ENCODE measurements at places on chromosomes 1 and 21.

DNA sequence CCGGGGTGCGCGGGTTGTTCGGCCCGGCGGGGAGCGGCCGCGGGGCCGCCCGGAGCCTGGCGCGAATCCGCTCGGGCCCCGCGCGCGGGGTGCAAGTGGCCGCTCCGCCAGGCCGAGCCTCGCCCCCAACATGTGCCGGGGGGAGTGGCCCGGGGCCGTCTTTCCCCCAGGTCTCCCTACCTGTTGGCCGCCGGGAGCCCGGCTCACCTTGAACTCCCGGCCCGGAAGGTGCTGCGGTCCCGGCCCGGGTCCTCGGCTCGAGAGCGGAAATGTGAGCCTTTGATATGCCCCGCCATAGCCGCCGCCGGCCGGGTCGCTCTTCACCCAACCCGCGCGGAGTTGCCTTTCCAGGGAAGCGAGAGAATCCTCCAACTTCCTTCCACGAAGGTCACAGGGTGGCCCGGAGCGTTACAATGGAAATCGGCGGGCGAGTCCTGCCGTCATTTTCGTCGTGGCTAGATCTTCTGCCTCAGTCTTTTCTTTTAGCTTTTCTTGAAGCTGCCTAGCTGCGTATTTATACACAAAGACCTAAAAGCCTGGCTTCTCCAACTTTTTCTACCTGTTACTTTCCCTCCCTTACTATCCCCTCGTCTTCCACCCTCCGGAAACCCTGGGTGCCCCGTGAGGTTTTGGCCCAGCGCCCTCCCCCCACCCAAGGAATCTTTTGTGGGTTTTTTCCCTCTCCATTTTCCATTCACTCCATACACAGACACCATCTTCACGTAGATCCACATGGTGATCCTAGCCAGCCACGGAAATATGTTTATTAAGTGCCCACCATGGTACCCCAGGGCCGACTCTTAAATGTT lies 867 bp downstream of the PTGFRN start:
- DNase-seq, result peak; percentile 34

GRCh38 chr1:100100202-100100601 lies 32.5 kb downstream of the SASS6 start:
- DNase-seq, result no peak

DNA sequence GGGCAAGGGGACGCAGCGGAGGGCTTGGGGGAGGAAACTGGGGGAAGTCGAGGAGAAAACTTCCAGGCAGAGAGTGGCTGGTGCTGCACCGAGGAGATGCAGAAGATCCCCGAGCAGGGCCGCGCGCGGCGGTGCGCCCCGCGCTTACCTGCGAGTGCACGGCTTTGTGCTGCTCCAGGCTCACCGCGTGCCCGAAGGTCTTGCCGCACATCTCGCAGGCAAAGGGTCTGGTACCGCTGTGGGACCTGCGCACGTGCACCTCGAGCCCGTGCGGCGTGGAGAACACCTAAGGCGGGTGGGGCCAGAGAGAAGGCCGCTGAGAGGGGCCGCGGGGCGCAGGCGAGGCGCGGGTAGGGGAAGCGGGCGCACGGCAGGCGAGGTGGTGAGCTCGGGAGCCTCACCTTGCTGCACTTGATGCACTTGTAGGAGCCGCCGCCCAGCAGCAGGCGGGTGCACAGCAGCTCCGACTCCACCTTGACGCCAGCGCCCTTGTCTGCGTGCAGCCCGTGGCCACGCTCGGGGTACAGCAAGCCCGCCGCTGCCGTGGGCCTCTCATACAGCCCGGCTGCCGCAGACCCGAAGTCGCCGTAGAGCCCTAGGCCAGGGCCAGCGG lies 6.4 kb downstream of the GFI1 start:
- DNase-seq, result no peak

GRCh38 chr1:230620649-230621323 lies 21.5 kb upstream of the COG2 start:
- DNase-seq, result no peak

DNA sequence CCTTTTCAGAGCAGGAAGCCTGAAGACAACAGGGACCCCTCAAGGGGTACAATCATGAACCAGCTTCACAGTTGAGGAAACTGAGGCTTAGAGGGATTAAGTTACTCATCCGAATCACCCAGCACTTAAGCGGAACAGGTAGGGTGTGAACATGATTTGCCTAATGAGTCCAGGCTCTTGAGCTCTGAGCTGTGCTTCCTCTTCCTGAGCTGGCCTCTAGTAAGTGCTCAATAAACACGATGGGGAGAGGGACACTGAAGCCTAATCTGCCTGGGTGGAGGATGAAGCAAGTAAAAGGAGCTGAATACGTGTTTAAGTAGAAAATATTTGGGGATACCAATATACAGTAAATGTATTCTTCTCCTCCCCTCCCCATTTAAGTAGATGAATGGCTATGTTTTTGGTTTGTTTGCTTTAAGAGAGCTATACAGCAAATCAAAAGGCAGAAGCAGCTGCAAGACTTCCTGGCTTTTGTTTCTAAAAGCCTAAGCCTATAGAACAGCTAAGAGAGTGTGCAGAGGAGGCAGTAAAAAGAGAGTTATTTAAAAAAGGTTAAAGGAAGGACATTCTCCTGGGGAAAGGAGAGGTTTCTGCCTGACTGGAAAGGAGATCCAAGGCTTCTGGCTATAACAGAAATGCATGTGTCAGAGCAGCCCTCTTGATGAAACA lies 20.5 kb downstream of the STPG1 start:
- DNase-seq, result no peak

- no peak for DNase-seq
Observed at GRCh38 chr1:76210160-76210559, 135.6 kb downstream of the ST6GALNAC3 start.

- no peak for DNase-seq
Observed at GRCh38 chr21:41627428-41627827, 119.5 kb upstream of the TMPRSS2 start.

DNA sequence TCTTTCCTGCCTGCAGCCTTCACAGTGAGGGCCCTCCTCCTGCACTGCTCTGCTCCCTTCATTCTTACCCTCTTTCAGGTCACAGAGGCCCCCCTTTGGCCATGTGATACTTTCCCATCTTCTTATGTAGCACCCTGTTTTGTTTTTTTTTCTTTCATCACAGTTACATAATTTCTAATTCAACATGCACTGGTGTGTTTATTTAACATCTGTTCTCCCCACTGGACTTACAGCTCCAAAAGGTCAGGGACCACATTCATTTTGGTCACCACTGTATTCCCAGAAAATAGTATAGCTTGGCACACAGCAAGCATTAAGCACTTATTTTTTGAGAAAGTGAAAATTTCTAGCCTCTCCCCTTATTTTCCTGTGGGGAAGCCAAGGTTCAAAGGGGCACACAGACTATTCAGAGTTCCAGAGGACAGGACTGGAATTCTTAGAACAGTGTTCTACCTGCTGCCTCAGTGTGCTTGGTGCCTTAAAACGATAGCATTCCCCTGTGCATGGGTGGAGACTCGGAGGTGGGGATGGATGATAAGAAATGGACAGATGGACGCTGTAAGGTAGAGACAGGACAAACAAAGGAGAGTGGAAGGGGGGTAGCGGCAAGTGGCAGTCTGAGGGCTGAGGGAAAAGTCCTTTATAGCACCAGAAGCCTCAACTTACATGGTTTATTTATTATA lies 5.3 kb downstream of the DENND2D start:
- DNase-seq, result no peak

- no peak for DNase-seq
Observed at GRCh38 chr1:80767711-80768110, 1033.0 kb upstream of the ADGRL2 start.

DNA sequence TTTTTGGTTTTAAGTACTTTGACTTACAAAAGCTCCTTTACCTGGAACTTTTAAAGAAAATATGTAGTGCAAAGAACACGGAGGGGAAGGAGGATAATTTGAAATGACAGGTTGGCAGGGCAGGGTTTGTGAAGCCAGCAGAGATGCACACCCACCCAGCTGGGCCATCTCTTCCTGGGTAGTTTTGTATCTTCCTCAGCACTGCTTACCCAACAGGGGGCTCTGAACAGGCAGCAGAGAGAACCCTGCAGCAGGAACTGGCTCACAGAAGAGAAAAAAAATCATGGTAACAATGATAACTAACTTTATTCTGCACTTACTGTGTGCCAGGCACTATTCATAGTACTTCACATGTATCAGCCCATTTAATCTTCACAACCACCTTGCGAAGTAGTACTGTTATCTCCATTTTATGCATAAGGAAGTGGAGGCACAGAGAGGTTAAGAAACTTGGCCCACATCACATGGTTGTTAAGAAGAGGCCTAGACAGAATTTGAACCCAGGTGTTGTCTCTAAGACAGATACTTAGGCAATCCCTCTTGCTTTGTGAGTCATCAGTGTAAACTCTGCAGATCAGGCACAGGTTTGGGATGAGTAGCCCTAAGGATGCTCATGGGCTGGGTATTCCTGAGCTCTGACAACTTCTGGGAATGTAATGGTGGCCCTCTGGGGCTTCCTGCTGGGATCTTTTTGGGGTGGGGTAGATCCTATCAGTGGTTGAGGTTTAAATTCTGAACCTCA lies 60.8 kb downstream of the ELK4 start:
- DNase-seq, result no peak

DNA sequence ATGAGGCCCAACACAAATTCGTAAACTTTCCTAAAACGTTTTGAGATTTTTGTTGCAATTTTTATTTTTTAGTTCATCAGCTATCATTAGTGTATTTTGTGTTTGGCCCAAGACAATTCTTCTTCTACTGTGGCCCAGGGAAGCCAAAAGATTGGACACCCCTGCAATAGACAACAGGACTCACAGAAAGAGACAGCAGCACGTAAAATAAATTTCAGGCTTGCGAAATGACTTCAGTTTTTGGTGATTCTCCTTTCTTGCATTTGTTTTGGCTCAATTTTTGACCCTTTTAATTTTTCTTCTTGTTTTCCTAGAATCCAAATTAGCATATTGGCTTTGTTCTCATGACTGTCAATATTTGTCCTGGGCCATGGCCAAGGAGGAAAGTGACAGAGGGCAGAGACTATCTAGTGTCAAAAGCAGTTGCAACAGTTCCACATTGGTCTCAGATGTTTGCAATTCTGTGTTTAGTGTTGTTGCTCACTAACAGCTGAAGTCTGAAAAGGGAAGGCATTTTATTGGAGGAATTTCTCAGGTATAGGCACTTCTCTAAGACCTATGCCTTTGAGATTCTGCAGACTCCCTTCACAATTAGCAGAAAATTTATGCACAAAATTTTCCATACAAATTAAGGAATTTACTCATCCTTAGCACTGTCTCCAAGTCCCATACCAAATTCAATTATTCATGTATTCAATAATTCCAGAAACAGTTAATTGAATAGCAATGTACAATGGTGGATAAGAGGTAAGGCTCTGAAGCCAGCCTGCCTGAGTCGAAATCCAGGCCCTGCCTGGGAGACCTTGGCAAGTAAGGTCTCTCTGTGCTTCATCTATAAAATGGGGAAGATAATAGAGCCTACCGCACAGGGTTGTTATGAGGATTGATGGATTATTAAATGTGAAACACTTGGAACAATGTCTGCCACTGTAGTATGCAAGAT lies 160.9 kb upstream of the IVNS1ABP start:
- no peak for DNase-seq

DNA sequence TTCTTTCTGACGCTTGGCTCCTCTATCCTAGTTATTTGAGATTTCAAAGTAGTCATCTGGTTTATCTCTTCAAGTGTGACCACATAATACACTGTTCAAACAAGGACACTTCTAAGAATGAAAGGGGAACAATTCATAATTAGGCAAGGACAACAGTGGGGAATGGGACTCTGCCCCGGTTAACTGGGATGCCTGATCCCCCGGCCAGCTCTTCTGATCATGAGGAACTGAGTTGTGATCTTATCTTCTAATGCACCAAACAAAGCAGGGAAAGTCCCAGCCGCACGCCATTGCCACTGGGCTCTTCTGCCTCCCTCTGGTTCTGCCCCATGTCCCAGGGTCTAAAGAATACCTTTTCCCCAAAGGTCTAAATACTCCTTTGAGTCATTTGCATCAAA lies 158.2 kb upstream of the IRF2BP2 start:
- DNase-seq, result no peak

DNA sequence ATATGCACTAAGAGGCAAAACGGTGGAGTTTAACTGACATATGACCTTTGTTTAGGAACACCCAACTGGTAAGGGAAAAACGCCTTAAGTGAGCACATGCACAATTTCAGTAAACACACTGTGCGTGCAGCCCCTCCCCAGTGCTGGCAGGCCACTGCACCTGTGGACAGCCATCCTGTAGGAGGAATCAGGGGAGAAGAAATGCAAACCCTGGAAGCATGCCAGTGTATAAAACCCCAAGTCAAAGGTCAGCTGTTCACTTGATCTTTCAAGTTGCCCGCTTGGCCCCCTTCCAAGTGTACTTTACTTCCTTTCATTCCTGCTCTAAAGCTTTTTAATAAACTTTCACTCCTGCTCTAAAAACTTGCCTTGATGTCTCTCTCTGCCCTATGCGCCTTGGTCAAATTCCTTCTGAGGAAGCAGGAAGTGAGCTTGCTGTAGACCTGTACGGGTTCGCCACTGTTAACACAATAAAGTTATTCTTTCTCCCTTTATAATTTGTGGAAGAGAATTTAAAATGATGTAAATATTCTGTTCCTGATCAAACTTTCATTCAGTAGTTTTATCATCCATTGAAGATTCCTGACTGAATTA lies 31.8 kb downstream of the USP25 start:
- no peak for DNase-seq

GRCh38 chr1:186974774-186975181 lies 146.0 kb downstream of the PLA2G4A start:
- DNase-seq, result no peak

GRCh38 chr1:109191891-109192290 lies 21.8 kb upstream of the SARS1 start:
- no peak for DNase-seq

DNA sequence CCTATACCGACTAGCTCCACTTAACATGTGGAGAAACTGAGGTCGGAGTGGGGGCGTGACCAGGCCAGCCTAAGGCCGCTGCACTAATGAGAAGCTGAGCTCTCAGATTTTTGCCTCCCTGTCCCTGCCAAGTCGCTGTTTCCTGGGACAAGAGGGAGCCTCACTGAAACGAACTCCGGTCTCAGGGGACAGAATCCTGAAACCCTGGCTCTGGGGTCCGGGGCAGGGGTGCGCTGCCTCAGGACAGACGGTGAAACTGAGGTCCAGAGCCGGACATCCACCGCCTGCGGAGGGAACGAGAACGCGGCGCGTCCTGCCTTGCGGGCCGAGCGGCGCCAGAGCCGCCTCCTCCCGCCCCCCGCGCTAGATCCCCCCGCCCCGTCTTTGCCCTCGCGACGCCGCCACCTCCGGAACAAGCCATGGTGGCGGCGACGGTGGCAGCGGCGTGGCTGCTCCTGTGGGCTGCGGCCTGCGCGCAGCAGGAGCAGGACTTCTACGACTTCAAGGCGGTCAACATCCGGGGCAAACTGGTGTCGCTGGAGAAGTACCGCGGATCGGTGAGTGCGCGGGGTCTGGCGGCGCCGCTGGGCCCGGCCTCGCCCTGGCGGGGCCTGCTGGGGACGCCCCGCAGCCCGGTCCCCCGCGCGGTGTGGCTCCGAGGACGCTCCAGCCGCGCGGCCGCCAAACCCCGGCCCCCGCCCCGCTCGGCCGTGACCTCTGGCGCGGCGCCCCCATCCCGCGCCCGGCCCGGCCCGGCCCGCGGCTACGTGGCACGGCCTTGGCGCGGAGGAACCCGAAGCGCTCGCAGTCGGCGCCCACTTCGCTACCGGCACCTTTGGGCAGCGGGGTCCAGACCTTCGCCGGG lies at the start of gene GPX7:
Gene GPX7, plus strand, starts transcription at position 381 of the 865 bp plus-strand sequence. Its CDS starts 39 bp downstream, at position 420.
- DNase-seq, result peak; percentile 49

- DNase-seq, result peak; percentile 73
Observed at GRCh38 chr1:147545133-147545532, 3.8 kb downstream of the BCL9 start.

- DNase-seq, result no peak
Observed at GRCh38 chr1:241840164-241840563, 7.8 kb upstream of the EXO1 start.

- no peak for DNase-seq
Observed at GRCh38 chr1:27863538-27863915, 8.8 kb upstream of the THEMIS2 start.
